H1 (cell line): ENCODE measurements at places on chromosomes 5 and 9. TPM values are rescaled to one million over a fixed set of nuclear protein-coding genes. Genes with fewer than 3 reads are reported as not detected.

DNA sequence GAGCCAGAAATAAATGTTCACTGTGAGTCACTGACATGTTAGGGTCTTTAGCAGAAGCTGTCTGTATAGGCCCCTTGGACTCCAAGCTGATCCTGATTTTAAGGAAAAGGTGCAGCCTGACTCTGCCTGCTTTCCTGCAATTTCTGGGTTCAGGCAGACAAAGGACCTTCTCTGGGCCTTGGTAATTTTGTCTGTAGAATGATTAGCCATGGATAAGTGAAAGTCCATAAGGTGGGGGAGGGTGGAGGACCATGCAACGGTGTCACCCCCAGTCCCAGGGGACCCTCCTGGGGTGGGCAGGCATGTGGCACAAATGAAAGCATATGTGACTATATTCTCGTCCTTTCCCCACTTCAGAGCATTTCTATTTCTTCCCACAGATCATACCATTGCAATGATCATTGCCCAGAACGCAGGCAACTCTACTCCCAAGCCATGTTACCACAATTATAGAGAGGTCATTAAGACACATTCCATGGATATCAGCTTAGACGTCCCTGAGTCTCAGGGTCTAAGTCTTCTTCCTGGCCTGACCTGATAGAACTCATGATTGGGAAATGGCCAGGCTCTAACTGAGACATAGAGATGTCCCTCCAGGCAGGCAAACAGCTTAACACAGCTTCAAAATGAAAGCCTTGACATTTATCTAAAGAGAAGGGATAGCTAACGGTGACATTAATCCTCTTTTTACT is 157.9 kb upstream of the ALDH1B1 start:
- H3K27ac ChIP-seq, result no peak overlapping the region
- no peak for DNase-seq
- no peak overlapping the region for H3K4me3 ChIP-seq
- H3K4me1 ChIP-seq, result no peaks in the 10 kb centered on the region
- H3K36me3 ChIP-seq, result no peaks in the 10 kb centered on the region

- H3K36me3 ChIP-seq, result no peaks in the 10 kb centered on the region
- no peak for DNase-seq
- no peak overlapping the region for H3K4me3 ChIP-seq
- H3K27ac ChIP-seq, result no peak overlapping the region
Observed at GRCh38 chr9:89419978-89420394, 77.9 kb downstream of the SEMA4D start.

DNA sequence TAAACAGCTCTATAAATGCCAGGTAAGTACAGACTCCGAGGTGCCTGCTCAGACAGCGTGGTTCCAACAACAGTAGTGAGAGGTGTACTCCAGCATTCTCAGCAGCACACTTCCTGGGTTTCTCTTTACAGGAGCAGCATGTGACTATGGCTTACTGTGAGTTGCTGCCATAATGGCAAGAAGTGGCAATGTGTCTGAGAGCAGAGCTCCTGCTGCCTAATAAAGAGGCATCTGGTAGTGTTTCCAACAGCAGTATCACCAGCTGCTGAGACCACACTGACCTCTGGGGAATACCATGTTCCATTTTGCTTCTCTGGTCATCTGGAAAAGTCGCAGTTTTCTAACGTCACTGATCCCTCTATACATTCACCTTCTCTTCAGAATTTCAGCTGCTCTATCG is 398.2 kb downstream of the SLCO4C1 start:
- DNase-seq, result peak; percentile 50
- H3K36me3 ChIP-seq, result no peaks in the 10 kb centered on the region
- no peak overlapping the region for H3K4me3 ChIP-seq
- H3K27ac ChIP-seq, result no peak overlapping the region
- H3K4me1 ChIP-seq, result no peaks in the 10 kb centered on the region

- H3K4me3 ChIP-seq, result no peak overlapping the region
- H3K4me1 ChIP-seq, result no peaks in the 10 kb centered on the region
- no peaks in the 10 kb centered on the region for H3K36me3 ChIP-seq
Observed at GRCh38 chr5:172795318-172795977, 24.5 kb upstream of the DUSP1 start.

- DNase-seq, result no peak
- no peaks in the 10 kb centered on the region for H3K36me3 ChIP-seq
- peaks cover 8% of the 10 kb centered on the region for H3K4me1 ChIP-seq
- no peak overlapping the region for H3K4me3 ChIP-seq
Observed at GRCh38 chr9:134653259-134654009, 11.8 kb downstream of the COL5A1 start.

GRCh38 chr9:129509533-129509928 is 111.4 kb downstream of the C9orf50 start:
- H3K4me3 ChIP-seq, result no peak overlapping the region
- DNase-seq, result no peak
- H3K4me1 ChIP-seq, result no peaks in the 10 kb centered on the region
- no peak overlapping the region for H3K27ac ChIP-seq
- no peaks in the 10 kb centered on the region for H3K36me3 ChIP-seq

GRCh38 chr9:34992376-34992951 is 2.9 kb downstream of the DNAJB5 start:
- peaks cover 35% of the 10 kb centered on the region for H3K36me3 ChIP-seq
- 0 out of 2 replicates have a peak overlapping the region, but pooled peaks have one; percentile 0 for H3K4me3 ChIP-seq
- peak overlapping the region; percentile 46 for H3K27ac ChIP-seq
- peaks cover 35% of the 10 kb centered on the region for H3K4me1 ChIP-seq
- H3K27me3 ChIP-seq, result no peaks in the 10 kb centered on the region

Gene MEF2C
- 0.99 and 1.4 TPM in 2 replicates for total RNA-seq

Gene IRX1
- total RNA-seq, result 3.9 and 5.1 TPM in 2 replicates
